Kidney glomerular epithelial cell (primary cell): ENCODE measurements at places on chromosomes 2 and 18.

GRCh38 chr2:182858671-182859070 lies 7.8 kb downstream of the FRZB start:
- DNase-seq, result no peak

GRCh38 chr18:79905389-79905911 lies 46.0 kb downstream of the SLC66A2 start:
- DNase-seq, result no peak

- DNase-seq, result no peak
These were observed 47.4 kb downstream of the VWA3B start for GRCh38 chr2:98134172-98135005.

- no peak for DNase-seq
These were observed 993.9 kb upstream of the POU3F3 start for GRCh38 chr2:103860016-103860415.

DNA sequence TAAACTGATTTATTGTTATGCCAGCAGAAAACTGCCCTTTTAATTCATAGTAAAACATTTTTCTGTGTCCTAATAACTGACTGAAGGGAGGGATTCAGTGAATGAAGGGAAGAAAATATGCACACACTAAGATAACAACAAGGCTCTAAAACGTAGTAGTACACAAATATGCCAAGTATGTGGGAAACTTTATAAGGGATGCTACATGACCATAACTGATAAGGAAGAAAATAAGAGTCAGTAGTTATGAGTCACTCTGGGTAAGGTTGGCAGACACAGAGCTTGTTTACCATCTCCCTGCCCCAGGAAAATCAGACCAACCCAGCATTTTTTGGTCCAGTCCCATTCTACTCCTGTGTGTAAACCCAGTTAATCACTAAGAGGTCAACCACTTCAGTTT lies 124.2 kb downstream of the RPRM start:
- DNase-seq, result no peak

DNA sequence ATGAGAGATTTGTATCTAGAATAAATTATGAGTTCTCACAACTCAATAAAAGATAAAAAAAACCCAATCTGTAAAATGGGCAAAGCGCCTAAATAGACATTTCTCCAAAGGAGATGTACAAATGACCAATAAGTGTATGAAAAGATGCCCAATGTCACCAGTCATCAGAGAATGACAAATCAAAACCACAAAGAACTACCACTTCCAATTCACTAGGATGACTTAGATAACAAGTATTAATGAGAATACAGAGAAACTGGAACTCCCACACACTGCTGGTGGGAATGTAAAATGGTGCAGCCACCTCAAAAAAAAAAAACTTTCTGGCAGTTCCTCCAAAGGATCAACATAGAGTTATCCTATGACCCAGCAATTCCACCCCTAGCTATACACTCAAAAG lies 17.4 kb upstream of the COL6A3 start:
- peak; percentile 84 for DNase-seq

GRCh38 chr2:191637182-191638078 lies 40.5 kb upstream of the NABP1 start:
- no peak for DNase-seq

DNA sequence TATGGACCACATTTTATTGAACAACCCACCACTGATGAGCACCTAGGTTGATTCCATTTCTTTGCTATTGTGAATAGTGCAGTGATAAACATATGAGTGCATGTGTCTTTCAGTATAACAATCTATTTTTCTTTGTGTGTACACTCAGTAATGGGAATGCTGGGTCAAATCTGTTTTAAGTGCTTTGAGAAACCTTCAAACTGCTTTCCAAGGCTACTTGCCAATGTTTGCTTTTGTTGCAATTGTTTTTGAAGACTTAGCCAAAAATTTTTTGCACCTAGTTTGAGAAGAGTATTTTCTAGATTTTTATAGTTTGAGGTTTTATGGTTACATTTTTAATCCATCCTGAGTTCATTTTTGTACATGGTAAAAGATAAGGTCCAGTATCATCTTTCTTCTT lies 587.4 kb upstream of the SETBP1 start:
- DNase-seq, result no peak

DNA sequence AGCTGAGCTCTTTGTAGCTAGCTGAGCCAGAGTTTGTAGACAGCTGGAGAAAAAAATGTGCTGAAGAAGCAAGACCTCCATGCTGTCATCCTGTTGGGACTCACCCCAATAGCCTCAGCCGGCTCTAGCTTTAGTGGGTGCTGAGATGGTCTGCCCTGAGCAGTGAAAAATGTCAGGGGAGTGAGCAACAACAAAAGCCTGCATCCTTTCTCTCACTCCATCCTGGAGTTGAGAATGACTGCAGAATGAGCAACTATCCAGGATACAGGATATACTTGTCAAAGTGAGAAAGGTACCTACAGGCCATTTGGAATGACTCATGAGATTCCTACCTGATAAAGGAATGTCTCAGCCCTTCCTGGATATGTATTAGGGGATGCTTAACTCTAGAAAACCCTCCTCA lies 146.1 kb upstream of the DLX2 start:
- peak; percentile 21 for DNase-seq

DNA sequence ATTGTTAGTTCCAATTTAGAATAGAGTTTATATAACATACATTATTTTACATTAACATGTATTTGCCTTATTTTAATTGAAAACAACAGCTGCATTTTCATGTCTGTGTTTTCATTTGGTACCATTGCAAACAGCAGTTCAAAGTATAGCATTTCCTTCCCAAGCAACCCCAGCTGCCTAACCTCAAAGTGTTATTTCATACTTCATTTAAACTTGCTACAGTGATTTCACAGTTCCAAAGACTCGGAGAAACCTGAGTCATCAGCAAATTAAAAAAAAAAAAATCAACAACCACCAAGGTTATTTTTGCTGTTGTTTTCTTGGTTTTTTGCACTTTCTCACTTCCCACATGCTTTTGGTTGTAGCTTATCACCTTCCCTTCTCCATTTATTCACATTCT lies 236.5 kb upstream of the SPHKAP start:
- peak; percentile 46 for DNase-seq

DNA sequence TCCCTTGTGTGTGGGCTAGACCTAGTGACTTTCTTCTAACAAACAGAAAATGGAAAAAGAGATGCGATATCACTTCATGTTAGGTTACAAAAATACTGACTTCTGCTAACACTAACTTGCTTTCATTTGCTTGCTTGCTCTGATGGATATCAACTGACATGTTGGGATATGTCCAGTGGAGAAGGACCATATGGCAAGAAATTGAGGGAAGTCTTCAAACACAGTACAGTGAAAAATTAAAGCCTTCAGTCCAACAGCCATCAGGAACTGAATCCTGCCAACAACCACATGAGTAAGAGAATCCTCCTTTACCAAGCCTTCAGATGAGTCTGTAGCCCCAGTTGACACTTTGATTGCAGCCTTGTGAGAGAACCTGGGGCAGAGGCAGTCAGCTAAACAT lies 143.9 kb downstream of the MAIP1 start:
- no peak for DNase-seq

GRCh38 chr2:65557616-65558573 lies 125.5 kb upstream of the SPRED2 start:
- DNase-seq, result no peak

DNA sequence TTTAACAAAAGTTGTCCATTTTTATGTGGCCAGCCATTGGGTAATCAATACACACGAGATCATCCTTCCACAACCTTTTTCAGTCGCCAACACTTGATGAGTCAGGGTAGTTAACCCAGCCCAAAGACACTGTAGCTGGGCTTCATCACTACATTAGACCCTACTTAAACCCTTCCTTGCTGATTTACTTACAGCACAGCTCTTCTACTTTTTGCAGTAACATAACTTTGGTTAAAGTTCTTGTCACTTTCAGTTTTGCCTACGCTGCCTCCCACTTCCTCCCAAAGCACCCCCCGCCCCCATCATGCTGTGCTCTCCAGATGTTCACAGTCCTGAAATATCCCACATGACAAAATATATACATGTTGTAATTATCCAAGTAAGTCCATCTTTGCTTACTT lies 103.6 kb downstream of the CDK15 start:
- peak; percentile 25 for DNase-seq

GRCh38 chr2:152405206-152406118 lies 70.5 kb downstream of the FMNL2 start:
- no peak for DNase-seq

DNA sequence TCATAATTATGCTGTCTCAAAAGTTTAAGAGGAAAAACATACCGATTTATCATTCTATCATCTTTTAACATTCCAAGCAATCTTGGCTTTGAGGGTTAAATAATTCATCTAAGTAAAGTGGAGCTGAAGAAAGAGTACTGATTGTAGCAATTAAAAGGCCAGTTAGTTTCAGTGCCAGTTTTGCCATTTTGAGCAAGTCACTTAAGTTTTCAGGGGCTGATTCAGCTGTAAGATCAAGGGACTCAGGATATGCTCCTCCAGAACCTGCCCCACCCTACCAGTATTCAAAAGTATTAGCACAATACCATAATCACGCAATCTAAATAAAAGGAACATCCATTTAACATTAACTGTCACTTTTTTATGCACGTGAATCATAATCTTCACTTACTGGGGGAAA lies 1.9 kb downstream of the SS18 start:
- no peak for DNase-seq

GRCh38 chr2:182585001-182585400 lies 131.1 kb upstream of the DNAJC10 start:
- no peak for DNase-seq

DNA sequence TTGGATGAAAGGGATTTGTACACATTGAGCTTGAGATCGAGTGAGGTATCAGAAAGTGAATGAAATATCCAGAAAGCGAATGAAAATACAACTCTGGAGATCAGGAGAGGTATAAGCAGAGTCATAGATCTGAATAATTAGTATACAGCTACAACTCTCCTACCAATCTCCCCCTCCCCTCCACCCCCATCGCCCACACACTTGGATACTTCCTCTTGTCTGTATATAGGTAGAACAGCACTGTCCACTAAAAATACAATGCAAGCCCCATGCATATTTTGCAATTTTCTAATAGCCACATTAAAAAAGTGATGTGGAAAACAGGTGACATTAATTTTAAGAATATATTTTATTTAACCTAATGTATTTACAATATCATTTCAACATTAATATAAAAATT lies 23.7 kb upstream of the WIPF1 start:
- no peak for DNase-seq

GRCh38 chr18:61413396-61413795 lies 80.2 kb downstream of the CDH20 start:
- DNase-seq, result no peak

- no peak for DNase-seq
These were observed 1376.3 kb upstream of the CELF4 start for GRCh38 chr18:38941711-38942561.

DNA sequence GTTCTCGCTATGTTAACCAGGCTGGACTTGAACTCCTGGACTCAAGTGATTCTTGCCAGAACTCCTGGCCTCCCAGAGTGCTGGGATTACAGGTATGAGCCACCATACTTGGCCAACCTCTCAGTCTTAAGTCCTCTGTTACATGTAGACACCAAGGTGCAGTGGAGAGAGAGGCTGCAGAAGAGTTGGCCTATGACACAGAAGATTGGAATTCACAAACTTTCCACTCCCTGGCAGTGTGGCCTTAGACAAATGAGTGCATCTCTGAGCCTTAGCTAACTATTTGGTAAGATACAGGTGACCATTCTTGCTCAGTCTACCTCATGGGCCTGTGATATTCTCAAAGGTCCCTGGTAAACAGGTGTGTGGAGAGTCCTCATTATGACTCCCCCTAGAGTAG lies 159.7 kb downstream of the MYCN start:
- no peak for DNase-seq

GRCh38 chr2:196248467-196249094 lies 77.2 kb upstream of the STK17B start:
- DNase-seq, result no peak

DNA sequence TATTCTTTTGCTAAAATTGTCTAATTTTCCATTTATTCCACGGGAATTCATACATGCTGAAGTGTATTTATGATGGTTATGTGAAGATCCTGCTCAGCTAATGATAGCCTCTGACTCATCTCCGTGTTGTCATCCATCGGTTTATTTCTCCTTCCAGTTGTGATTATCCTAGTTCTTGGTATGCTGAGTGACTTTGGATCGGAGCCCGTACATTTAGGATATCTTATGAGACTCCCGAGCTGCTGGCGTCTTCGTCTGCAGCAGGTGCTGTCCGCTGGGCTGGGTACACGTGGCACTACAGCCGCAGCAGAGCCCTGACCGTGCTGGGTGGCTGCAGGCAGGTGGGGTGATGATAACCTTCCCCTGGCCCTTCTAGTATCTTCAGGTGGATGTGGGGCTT lies 40.1 kb upstream of the GALR1 start:
- DNase-seq, result no peak

- DNase-seq, result no peak
These were observed 8.5 kb downstream of the ZNF396 start for GRCh38 chr18:35368595-35368994.

DNA sequence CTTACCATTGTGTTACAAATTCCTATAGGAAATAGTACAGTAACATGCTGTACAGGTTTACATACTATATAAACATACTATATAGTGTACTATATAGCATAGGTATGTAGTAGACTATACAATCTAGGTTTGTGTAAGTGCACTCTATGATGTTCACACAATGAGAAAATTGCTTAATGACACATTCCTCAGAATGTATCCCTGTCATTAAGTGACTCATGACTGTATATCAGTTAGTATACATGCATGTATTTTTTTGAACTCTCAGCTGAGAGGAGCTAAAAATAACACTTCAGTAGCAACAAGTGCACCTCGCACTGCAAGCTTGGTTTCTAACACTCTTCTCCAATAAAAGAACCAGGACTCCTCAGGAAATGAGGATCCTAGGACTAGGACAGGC lies 19.5 kb upstream of the ASXL3 start:
- DNase-seq, result no peak

GRCh38 chr2:25401307-25402026 lies 59.7 kb upstream of the DNMT3A start:
- DNase-seq, result no peak

DNA sequence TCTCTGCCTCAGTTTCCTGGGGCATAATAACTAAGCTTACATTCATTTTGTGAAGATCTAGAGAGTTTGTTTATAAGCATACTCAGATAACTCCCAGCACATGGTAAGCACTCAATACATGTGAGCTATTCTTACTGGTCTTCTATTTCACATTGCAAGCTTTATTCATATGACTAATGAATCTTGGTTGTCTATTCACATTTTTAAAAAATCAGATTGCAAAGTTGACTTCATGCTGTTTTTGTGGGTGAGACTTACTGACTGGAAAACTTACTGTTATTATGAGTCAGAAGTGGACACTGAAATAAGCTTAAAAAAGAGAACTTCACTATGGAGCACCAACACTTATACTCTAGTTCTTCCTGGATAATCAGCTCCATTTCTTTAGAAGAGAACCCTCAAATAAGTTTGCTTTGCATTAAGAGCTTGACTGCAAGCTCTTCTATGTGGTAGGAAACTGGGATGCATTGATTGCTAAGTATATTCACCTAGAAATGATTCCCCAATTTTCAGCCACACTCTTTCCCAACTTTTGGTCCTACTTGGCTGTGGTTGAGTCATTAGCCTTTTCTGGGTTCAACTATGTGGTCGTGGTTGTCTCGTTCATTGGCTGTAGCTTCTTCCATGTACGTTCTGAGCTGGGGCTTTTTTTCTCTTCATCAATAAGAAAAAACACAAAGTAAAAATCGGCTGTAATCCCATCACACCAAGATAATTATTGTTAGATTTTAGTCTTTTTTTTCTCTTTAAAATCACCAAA lies 29.5 kb upstream of the RBMS1 start:
- DNase-seq, result peak; percentile 17
